RWPE2 (cell line): ENCODE measurements at places on chromosomes 4 and X.

DNA sequence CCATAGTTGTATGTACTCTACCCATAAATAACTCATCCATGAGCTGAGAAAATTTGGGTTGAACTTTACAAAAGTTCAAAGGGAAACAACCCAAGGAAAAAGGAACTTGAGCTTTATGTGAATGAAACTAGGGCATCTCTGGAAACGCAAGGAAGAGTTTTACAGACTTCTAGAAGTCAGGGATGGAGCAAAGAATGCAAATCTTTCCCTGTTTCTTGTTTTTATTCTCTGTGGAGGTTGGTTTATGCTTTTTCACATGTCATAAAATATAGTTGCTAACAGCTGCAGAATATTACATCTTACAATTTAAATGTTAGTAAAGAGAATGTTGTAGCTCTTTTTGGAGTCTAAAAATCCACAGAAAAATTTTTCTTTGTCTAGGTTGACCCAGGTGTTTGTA lies 754.1 kb downstream of the PCDH7 start:
- no peak for DNase-seq

DNA sequence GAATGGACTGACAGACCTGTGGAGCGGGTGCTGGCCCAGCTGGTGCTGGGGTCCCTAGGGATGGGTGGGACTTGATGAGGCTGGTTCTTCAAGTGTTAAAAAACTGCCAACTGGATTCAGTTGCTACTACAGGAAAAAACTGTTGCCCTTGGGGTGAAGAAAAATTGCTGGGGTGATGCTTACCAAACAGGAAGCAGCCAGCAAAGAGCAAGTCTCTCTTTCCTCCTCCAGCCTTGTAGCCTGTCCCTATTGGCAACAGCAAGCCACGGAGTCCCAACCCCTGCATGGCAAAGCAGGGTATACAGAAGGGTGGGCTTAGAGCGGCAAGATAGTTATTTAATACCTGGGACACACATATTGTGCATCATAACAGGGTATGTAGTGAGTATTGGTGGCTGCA lies 60.1 kb upstream of the ATP8A1 start:
- no peak for DNase-seq

- no peak for DNase-seq
Observed at GRCh38 chr4:184420402-184420801, 53.9 kb downstream of the IRF2 start.

DNA sequence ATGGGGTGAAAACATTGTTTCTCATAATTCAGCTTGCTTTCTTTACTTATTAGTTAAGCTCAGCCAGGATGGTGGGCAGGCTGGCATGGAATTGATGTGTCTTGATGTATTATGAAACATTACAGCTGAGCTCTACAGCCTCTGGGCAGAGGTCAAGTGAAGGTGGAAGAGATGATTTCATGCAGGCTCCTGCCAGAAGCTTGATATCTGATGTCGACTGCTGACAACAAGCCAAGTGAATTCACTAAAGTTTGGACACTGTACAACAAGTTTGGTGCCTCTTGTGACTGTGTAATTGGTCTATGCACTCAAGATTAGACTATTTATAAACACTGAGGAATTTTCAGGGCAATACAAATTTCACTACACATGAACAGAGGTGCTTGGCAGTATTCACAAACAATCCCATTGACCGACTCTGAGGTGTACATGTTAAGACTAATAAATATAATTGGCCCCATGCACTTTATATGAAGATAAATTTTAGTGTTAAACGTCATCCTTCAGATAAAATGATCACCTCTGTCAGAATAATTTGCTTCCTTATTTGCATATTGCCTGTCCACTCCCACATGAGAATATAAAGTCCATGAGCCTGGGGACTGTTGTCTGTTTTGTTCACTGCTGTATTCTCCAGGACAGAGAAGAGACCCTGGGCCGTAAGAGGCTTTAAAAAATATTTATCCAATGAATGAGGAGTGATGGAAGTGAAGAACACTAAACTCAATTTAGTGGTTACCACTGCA lies 612.2 kb downstream of the IQCM start:
- no peak for DNase-seq

DNA sequence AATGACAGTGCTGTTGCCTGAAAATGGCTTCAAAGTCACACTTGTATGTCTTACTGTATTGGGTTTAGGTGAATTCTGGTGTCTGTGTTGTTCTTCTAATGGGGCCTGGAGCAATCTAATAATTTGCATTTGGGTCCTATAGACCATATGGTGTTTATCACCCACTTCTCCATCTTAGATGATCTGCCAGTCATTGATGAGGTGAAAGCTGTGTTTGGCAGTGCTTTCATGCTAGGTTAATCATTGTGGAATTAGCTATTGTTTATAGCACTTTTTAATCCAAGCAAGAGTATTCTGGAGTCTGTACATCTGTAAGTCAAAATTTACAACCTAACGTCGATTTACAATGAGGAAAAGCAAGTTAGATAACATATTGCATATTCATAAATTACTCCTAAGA lies 572.2 kb upstream of the MAGEB2 start:
- no peak for DNase-seq

DNA sequence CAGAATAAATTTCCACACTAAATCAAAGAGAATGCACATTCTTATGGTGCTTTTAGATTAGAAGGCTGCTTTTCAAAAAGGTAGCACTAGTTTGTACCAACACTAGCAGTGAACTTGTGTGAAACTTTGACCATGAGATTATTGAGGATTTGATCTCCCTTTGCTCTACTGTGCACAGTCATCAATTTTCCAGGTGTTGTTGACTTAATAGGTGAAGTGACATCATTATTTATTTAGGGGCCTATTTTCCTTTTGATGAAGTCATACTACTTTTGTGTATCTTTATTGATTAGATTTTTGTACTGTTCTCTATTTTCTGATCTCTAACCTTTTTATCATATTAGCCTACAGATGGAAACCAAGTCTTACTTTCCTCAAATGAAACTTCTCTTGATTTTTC lies 507.9 kb upstream of the LCORL start:
- DNase-seq: no peak

DNA sequence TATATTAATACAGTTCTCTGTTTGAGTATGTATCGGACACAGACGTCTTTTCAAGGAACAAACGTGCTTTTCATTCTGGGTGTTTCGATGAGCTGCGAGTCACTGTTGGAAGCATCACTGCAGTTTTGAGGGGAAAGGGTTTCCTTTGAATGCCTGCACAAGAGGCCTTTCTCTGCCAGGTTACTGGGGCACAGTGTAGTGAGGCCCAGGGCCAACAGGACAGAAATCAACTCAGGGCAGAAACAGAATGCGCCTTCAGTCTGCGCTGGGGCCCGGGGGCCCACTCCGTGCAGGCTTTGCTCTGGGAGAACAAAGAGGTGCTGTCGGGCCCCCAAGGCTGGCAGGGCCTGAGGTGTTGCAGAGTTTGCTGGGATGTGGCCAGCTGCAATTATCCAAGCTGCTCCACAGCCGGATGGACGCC lies 2.3 kb upstream of the PPP2R3B start:
- no peak for DNase-seq
